ENCODE measurements at places on chromosomes 2 and 18.

DNA sequence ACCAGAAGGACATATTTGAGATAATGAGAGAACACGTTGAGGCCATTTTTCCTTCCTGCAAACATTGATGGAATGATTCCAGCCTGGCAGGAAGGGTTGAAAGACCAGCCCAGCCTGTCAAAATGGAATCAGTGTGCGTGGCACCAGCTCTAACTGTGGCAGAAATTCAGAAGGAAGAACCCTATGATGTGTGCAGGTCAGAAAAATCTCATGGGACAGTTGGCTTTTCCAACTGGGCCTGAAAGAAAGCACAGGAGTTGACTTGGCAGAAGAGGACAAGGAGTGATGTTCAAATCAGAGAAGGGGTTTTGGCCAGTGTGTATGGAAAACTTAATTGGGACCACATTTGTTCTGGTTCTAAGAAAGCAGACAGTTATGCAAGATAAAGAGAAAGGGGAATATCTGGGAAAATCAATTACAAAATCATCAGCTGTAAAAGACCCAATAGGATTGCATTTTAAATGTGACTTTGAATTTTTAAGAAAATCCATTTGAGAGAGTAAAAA lies 192.8 kb upstream of the PID1 start:
- no peak for DNase-seq
- no peaks in the 10 kb centered on the region for H3K4me1 ChIP-seq
- no peaks in the 10 kb centered on the region for H3K36me3 ChIP-seq
- H3K4me3 ChIP-seq, result no peak overlapping the region
- H3K27ac ChIP-seq, result no peak overlapping the region

GRCh38 chr18:59275406-59275949 lies 2.2 kb upstream of the RAX start:
- H3K27ac ChIP-seq, result no peak overlapping the region
- no peak for DNase-seq
- no peak overlapping the region for H3K4me3 ChIP-seq

DNA sequence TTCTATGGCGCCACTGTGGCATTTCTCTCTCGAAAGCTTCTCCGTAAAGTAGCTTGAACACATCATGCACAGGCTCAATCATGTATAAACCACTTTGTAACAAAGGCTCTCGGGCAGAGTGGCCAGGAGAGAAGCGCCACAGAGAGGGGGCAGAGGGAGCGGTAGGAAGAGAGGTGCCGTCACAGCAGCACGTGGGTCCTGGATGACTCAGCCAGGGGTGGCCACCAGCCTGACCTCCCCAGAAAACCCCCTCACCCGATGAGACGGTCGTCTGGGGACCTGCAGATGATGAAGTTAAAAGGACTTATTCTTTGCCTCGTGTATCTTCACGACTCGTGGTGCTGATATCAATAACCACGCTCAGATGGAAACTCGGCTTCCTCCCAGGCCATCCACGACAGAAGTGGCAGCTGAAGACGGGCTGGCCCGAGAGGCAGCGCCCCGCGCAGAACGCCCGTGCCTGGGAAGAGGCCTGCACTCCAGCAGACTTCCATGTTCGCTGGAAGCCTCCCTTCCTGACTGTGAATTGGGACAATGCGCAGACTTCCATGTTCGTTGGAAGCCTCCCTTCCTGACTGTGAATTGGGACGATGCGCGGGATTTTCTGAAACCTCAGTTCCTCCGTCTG lies 46.4 kb upstream of the MTCL1 start:
- H3K36me3 ChIP-seq, result no peaks in the 10 kb centered on the region
- H3K27ac ChIP-seq, result no peak overlapping the region
- H3K27me3 ChIP-seq, result no peaks in the 10 kb centered on the region

GRCh38 chr2:109230941-109231420 lies 102.0 kb downstream of the SH3RF3 start:
- no peaks in the 10 kb centered on the region for H3K27me3 ChIP-seq
- H3K36me3 ChIP-seq, result no peaks in the 10 kb centered on the region
- H3K27ac ChIP-seq, result no peak overlapping the region
- no peak for DNase-seq
- H3K4me3 ChIP-seq, result no peak overlapping the region
- no peaks in the 10 kb centered on the region for H3K4me1 ChIP-seq

GRCh38 chr2:239700686-239701345 lies 300.0 kb upstream of the HDAC4 start:
- H3K4me1 ChIP-seq, result no peaks in the 10 kb centered on the region
- no peak overlapping the region for H3K4me3 ChIP-seq
- H3K27ac ChIP-seq, result no peak overlapping the region
- DNase-seq, result peak; percentile 6

DNA sequence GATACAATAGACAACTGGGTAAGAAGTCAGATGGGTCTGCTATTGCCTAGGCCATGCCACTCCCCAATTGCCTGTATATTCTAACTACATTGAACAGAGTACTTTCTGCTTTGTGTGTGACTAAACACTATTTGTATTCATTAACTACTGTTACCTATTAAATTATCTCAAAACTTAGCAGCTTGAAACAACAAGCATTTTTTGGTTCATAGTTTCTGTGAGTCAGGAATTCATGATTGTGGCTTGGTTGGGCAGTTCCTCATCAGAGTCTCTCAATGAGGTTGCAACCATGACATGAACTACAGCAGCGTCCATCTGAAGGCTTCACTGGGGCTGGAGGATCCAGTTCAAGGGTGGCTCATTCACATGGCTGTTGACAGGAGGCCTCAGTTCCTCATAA lies 205.7 kb downstream of the EN1 start:
- no peaks in the 10 kb centered on the region for H3K27me3 ChIP-seq
- no peaks in the 10 kb centered on the region for H3K4me1 ChIP-seq
- no peak overlapping the region for H3K4me3 ChIP-seq
- H3K27ac ChIP-seq, result no peak overlapping the region

DNA sequence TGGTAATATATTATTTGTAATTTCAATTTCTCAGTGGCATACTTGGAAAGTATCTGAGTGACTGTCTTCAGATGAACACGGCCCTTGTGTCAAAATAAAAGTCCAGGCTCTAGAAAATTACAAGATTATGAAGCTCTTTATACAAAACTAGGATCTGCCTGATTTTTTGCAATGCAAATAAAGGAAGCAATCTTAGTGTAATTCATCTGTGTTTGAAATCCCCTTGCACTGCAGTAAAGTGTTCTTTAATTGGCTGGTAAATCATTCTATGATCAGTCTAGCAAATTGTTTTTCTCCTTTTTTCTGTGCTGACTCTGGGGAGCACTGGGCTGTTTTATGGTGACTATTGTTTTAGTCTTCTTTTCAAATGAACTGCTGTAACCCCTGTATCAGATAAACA lies 1039.0 kb downstream of the SOCS6 start:
- no peaks in the 10 kb centered on the region for H3K4me1 ChIP-seq
- no peak overlapping the region for H3K4me3 ChIP-seq
- no peaks in the 10 kb centered on the region for H3K27me3 ChIP-seq
- no peak for DNase-seq

DNA sequence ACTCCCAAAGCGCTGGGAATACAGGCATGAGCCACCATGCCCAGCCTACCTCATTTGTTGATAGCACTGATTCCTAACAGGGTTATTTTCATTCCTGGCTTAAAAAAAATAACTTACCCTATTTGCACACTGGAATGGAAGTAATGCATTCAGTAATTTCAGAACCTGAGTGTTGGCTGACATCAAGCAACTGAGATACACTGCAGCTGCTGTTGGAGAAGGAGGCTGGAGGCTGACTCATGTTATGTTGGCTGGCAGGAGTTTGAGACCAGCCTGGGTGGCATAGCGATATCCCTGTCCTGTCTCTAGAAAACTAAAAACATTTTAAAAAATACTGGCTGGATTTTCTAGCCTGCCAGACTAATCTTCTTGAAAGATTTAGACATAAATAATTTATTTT lies 385.1 kb upstream of the MEX3C start:
- no peaks in the 10 kb centered on the region for H3K27me3 ChIP-seq
- no peaks in the 10 kb centered on the region for H3K36me3 ChIP-seq
- H3K4me3 ChIP-seq, result no peak overlapping the region

- DNase-seq, result no peak
- no peaks in the 10 kb centered on the region for H3K4me1 ChIP-seq
- H3K4me3 ChIP-seq, result no peak overlapping the region
- H3K27ac ChIP-seq, result no peak overlapping the region
- H3K36me3 ChIP-seq, result no peaks in the 10 kb centered on the region
- no peaks in the 10 kb centered on the region for H3K27me3 ChIP-seq
Measured at GRCh38 chr2:88003074-88003755, 13.1 kb downstream of the RNU2-63P start.

DNA sequence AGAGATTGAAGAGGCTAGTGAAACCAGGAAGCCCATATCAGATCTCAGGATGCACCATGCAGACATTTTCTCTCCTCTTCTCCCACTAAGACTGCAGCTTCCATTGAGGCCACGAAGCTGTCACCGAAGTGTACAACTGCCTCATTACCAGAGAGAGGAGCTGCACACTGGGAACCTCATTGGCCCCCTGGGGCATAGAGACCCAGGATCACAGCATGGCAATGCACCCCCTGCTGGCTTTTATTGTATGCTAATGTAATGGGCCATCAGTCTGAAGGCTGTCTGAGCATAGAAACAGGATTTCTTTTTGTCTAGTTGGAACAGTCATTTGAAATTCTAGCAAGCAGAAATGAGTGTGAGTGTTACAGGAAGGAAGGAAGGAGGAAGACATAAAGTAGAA lies 861.6 kb upstream of the CELF4 start:
- DNase-seq, result no peak
- H3K27ac ChIP-seq, result no peak overlapping the region
- no peaks in the 10 kb centered on the region for H3K36me3 ChIP-seq
- no peak overlapping the region for H3K4me3 ChIP-seq
- H3K27me3 ChIP-seq, result no peaks in the 10 kb centered on the region

DNA sequence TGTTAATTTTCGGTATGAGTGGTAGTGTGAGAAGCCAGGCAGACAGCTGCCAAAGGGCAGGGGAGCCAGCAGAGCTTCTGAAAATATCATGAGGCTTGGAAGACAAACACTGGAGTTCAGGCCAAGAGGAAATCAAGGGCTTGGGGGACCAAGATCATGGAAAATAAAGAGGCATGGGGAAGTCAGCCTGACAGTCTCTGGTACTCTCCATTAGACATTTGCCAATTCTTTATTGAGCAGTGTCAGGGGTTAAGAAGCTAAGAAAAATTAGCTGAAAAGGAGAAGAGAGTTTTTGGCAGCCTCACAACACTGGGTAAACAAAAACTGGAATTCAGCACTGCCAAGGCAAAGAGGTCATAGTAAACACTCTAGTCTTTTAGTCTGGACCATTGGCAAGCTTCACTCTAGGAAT lies 612.7 kb downstream of the EPHA4 start:
- no peak overlapping the region for H3K27ac ChIP-seq
- H3K4me1 ChIP-seq, result no peaks in the 10 kb centered on the region
- DNase-seq, result no peak

- no peaks in the 10 kb centered on the region for H3K27me3 ChIP-seq
- H3K4me3 ChIP-seq, result no peak overlapping the region
- peaks cover 4% of the 10 kb centered on the region for H3K4me1 ChIP-seq
- H3K27ac ChIP-seq, result no peak overlapping the region
- no peak for DNase-seq
Measured at GRCh38 chr2:108217211-108217610, 22.6 kb upstream of the SULT1C3 start.

- H3K4me3 ChIP-seq, result no peak overlapping the region
- H3K27me3 ChIP-seq, result no peaks in the 10 kb centered on the region
- DNase-seq, result no peak
- no peak overlapping the region for H3K27ac ChIP-seq
- no peaks in the 10 kb centered on the region for H3K36me3 ChIP-seq
Measured at GRCh38 chr2:105335469-105335868, 1.9 kb upstream of the C2orf49 start.

DNA sequence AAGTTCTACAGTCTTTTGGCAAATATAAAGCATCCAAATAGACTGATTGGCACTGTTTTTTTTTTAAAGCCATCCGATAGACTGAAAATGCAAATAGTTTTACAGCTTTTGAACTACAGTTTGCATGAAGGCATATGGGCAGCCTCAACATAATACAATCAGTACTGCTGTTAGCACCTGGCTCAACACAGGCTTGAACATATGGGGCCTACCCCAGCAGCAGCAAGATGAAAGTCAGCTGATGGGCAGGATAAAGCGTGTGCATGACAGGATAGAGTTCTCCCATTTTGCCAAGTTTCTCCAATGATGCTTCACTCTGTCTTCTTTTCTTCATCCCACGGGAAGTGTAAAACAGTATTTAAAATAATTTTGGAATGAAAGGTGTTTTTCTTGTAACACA lies 1.3 kb upstream of the AKAIN1 start:
- no peaks in the 10 kb centered on the region for H3K4me1 ChIP-seq
- peaks cover 9% of the 10 kb centered on the region for H3K27me3 ChIP-seq
- no peak overlapping the region for H3K4me3 ChIP-seq
- no peaks in the 10 kb centered on the region for H3K36me3 ChIP-seq
- H3K27ac ChIP-seq, result no peak overlapping the region
- DNase-seq, result no peak

DNA sequence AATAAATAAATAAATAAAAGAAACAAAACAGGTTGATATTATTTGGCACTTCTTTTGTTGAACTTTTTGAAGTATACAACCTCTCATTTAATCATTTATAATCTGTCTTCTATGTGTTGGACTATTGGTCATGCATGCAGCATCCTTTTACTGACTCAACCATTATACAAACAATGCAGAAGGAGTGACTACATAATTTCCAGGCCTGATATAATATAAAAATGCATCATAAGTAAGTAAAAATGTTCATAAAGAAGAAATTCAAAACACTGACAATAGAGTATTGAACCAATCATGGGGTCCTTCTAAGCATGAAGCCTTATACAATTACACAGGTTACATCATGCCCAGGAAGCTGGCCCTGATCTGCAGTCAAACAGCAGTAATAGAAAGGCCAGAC lies 141.5 kb upstream of the FN1 start:
- H3K27me3 ChIP-seq, result no peaks in the 10 kb centered on the region
- H3K36me3 ChIP-seq, result no peaks in the 10 kb centered on the region
- no peak overlapping the region for H3K27ac ChIP-seq
- no peak overlapping the region for H3K4me3 ChIP-seq
- DNase-seq, result no peak

DNA sequence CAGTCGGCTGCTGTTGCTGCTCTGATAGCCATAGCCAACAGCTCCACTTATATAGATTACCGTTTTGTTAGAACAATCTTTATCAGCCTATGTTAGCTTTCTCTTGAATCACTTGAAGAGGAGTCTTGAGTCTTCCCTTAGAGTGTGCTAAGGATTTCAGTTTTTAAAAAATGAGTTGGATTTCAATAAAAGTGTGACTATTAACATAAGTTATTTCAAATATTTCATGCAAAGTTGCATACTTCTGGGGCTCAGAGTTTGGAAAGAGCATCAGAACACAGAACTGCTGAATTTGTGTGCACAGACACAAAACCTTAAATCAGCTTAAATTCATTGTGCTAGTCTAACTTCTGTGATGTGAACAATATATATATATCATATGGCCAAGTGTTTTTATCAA lies 174.7 kb downstream of the MTX2 start:
- H3K27me3 ChIP-seq, result no peaks in the 10 kb centered on the region
- no peak overlapping the region for H3K4me3 ChIP-seq
- H3K4me1 ChIP-seq, result no peaks in the 10 kb centered on the region

DNA sequence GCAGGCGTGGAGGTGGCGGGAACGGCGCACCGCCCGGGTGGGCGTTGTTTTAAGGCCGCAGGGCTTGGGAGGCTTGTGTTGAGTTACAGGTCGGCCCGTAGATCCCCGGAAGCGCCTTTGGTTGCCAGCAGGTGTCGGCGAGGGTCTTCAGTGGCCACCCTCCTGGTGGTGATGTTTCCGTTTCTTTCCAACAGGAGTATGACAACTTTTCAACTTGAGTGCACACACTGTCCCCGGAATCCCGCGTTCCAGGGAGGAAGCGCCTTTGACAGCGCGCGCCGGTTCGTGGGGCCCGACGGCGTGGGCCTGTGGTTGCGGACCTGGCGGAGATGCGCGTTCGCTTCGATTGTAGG lies 1.0 kb upstream of the HDAC4 start:
- H3K36me3 ChIP-seq, result no peaks in the 10 kb centered on the region
- peak overlapping the region; percentile 98 for H3K27ac ChIP-seq
- H3K4me1 ChIP-seq, result no peaks in the 10 kb centered on the region
- DNase-seq, result no peak
